Stimulated activated CD4-positive, alpha-beta T cell treated with anti-CD3 and anti-CD28 coated beads, Interleukin-15, amount 100 ng/mL, for 1 hour (primary cell): ENCODE measurements at places on chromosomes 1 and 21.

DNA sequence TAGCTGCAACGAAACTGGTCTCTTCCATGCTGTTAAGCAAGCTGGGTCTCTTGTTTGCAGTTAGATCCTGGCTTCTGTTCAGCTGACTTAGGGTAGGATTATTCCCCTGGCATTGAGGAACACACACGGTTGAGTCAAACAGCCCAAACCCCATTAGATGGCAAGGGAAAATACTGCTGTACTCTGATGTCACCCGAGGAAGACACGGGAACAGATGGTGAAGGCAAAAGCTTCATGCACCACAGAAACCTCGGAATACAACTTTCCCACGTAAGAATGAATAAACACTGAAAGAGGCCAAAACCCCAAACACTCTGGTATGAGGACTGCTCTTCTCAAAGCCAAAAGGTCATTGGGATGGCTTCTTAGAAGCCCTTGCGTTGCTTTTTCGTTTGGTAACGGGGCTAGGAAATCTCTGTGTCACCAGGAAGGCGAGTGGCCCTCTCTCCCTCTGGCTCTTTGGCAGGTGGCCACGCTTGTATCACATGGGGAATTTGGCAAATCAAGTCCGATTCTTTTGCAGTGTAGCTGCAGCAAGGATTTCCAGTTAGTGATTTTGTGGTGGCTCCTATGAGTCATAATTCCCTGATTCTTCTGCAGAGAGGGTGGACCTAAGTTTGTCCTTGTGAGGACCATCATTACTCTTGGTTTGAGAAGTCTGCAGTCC, 16.7 kb upstream of the LYST start:
- DNase-seq = no peak

GRCh38 chr1:24311741-24312140, 7.4 kb upstream of the GRHL3 start:
- no peak for DNase-seq

DNA sequence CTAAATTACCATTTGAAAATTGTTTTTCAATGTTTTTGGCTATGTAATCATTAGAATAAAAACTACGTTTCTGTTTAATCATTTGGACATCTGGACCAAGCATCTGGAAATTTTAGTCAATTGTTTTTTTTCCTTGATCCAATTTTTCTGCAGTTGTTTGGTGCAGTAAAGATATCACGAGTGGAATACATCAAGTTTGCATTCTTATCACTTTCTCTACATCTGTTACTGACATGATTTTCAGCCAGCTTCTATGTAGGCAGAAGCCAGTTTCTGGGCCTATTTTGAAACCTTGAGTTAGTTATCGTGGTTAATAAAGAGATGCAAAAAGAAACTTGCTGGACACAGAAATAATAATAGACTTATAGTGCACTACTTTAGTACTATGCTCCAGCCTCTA, 277.9 kb upstream of the ADAMTS5 start:
- DNase-seq = no peak

DNA sequence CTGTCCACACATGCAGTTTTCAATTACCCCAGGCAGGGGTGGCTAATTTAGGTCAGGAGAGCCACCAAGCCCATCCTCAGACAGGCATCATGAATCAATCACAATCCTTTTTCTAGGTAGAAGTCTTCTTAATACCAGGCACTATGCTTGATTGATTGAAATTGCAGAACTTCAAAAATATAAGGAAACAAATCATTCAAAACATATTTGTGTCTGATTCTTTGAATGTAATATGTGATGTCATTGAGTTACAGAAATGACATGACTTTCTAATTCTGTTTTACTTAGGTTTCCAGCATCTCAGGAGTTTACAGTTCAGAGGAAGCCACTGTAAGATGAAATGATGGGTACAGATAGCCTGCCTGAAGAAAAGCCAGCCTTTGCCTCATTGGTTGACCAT, 26.7 kb downstream of the RXRG start:
- no peak for DNase-seq

- no peak for DNase-seq
These were observed 21.4 kb downstream of the GNB1 start for GRCh38 chr1:1869469-1869868.
